Fibroblast of the conjunctiva (primary cell): ENCODE measurements at places on chromosomes 2 and 18.

DNA sequence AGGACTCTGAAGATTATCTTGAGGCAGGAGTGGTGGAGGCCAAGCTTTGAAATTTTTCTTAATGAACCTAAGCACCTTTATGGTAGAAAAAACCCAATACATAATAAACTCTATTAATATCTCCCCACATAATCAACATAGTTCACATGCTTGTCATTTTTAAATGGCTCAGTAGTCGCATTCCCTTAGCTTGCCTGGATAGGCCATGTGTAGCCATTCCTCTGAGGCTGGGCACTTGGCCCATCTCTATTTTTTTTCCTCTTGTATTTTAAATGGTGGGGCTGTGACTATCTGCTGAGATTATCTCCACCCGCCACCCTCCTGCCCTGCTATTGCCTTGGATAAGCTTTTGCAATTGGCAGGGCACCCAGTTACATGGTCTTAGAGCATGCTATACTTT is 143.1 kb downstream of the FHOD3 start:
- no peak for DNase-seq

DNA sequence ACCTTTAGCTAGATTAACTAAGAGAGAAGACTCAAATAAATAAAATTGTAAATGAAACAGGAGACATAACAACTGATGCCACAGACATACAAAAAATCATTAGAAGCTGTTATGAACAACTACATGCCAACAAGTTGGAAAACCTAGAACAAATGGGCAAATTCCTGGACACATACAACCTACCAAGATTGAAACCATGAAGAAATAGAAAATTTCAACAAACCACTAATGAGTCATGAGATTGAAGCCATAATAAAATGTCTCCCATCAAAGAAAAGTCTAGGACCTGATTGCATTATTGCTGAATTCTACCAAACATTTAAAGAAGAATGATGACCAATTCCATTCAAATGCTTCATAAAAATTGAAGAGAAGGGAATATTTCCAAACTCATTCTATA is 54.3 kb downstream of the ST3GAL5 start:
- no peak for DNase-seq

GRCh38 chr2:100242891-100243619 is 79.2 kb downstream of the LONRF2 start:
- DNase-seq = peak; percentile 35

GRCh38 chr18:48834413-48835031 is 116.2 kb downstream of the SMAD7 start:
- peak; percentile 66 for DNase-seq

- no peak for DNase-seq
Measured at GRCh38 chr2:116435648-116436047, 1378.8 kb upstream of the DDX18 start.

DNA sequence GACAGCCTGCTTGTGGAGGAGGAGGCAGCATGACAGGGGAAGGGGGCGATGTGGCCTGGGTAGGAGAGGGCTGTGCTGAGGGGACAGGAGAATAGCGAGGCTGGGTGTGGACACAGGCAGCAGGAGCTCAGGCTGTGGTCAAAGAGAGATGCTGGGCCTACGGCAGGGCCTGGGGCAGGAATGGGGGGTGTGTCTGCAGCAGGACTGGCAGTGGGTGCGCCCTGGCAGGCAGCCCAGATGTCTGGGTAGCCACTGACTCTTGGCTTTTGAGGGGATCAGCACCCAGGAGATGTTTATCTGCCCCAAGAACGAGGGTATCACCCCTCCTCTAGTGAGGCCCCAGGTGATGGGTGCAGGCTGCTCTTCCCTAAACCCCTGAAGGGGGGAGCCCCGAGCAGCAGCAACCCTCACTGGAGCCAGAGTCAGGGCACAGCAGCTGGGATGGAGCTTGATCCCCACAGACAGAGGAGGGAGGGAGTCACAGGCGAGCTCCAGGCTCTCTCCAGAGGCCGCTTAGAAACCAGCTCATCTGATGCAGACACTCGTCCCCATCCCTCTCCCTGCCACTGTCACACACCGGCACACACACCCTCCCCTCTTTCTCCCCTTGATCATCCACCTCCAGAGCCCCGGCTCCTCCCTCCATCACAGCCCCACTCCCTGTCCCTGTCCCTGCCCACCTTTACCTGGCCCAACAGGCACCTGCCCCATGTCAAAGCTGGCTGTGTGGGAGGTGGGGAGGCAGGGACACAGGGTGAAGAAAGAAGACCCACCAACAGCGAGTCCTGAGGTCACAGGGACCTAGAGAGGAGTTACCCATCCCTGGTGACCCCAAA is 29.8 kb upstream of the TNS1 start:
- DNase-seq = no peak

DNA sequence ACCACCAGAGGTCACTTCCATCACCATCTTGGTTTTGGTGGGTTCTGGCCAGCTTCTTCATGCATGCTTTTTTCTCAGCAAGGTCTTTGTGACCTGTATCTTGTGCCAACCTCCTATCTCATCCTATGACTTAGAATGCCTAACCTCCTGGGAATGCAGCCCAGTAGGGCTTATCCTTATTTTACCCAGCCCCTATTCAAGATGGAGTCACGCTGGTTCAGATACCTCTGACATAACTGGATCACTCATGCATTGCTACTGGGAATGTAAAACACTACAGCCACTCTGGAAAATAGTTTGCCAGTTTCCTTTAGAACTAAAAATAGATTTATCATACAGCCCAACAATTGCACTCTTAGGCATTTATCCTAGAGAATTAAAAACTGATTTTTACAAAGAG is 219.2 kb downstream of the IRS1 start:
- no peak for DNase-seq

DNA sequence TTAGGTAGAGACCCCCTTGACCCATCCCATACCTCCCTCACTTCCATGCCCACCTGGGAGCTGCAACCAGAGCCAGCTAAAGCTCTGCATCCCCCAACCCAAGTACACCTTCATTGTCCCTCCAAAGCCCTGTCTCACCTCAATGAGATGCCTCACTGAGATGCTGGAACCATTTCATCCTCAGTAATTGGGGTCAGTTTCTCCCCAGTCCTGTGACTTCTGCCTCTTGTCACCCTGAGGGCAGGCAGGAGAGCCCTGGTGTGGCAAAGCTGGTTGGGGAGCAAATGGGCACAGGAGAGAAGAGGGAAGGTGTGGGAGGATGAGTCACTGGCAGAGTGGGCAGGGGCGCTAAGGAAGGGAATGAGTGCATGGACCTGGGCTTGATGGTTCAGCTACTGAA is 27.9 kb upstream of the NT5DC4 start:
- DNase-seq = no peak

DNA sequence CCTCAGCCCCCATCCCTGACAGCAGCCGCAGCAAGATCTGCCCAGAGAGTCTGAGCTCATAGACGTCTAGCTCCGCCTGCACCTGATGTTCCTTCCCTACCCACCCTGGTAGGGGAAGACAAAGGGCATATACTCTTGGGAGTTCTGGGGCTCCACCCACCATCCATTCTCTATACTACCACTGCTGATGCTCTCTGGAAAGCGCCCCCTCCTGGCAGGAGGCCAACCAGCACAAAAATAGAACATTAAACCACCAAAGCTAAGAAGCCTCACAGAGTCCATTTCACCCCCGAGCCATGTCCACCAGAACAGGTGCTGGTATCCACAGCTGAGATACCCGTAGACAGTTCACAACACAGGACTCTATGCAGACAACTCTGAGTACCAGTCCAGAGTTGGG is 662.6 kb upstream of the FAM98A start:
- DNase-seq = no peak

DNA sequence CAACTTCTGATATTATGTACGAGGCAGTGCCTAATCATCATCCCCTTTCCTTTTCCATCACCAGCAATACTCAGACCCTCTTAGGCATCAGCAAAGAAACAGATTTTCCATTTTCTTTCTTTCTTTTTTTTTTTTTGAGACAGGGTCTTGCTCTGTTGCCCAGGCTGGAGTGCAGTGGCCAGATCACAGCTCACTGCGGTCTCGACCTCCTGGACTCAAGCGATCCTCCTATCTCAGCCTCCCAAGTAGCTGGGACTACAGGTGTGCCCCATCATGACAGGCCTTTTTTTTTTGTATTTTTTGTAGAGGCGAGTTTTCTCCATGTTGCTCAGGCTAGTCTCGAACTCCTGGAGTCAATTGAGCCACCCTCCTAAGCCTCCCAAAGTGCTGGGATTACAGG is 5.9 kb upstream of the OLA1 start:
- DNase-seq = no peak

DNA sequence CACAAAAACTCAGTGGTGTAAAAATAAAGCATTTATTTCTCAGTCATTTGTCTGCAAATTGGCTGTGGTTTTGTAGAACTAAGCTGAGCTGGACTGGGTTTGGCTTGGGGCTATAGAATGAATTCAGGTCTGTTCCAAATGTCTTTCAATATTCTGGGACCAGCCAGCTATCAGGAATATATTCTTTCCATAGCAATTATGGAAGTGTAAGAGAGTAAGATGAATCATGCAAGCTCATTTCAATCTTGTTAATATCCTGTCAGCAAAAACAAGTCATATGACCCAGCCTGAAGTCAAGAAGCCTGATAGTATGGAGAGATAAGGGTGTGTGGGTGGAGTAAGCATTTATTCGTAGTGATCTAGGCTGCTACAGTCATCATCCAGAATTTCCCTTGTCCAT is 481.0 kb upstream of the CDH2 start:
- no peak for DNase-seq

DNA sequence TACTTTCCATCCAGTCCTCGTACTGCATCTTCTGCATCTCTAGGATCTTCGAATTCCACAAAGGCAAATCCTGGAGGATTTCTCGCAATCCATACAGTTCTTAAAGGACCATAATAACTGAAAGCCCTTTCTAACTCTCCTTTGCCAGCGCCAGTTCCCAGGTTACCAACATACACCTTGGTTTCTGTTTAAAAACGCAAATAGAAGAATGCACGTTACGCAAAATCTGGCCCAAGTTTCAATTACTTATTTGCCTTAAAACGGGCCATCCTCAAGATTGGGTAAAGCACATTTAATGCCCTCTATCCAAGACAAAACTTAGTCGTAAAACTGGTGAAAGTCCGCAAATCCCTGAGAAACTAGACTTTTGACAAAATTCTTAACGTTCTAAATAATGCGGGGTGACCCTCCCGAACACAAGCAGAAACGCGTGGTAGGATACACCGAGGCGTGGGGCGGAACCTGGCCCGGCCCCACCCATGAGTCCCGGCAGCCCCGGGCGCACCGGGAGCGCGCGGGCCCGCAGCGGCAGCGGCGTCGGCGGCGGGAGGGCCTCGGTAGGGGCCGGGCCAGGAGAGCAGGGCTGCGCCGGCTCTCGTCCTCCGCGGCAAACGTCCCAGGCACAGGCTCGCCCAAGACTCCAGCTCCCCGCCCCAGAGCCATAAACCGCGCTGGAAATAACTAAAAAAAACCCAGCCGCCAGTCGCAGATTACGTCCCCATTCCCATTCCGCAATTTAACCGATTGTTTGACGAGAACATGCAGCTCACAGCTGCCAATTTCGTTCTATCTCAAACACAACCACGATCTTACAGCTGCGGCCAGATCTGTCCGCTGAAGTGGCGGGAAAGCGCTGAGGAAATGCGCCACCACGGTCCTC is 910 bp downstream of the SRSF7 start:
- no peak for DNase-seq

DNA sequence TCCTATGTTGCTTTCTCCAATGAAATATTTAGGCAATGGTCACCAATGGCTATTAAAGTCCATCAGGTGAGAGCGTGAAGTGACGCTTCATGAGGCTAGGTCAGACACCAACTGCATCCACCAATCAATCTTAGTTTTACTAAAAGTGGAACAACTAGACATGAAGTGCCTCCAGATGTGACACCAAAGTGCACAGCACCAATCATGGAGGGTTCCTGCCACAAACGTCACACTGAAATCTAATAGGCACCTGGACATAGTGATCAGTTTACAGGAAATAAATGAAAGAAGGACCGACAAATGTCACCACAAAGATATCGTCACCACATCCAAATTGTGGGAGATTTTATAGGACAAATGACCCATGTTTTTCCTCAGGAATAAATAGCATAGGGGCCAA is 70.5 kb downstream of the PSMG2 start:
- no peak for DNase-seq

- peak; percentile 86 for DNase-seq
Measured at GRCh38 chr2:117856415-117857210, 42.1 kb downstream of the DDX18 start.

DNA sequence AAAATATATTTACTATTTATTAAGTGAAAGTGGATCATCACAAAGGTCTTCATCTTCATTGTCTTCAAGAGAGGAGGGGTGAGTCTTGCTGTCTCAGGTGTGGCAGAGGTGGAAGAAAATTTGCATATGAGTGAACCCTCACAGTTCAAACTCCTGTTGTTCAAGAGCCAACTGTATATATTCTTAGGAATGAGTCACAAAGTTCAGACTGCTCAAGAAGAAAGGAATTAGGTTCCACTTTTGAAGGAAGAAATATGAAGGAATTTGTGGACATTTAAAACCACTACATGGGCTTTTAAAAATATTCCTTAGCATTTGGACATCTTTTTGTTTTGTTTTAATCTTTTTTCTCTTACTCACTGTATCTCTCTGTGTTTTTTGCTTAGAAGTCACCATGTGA is 212.6 kb downstream of the INSIG2 start:
- DNase-seq = no peak

DNA sequence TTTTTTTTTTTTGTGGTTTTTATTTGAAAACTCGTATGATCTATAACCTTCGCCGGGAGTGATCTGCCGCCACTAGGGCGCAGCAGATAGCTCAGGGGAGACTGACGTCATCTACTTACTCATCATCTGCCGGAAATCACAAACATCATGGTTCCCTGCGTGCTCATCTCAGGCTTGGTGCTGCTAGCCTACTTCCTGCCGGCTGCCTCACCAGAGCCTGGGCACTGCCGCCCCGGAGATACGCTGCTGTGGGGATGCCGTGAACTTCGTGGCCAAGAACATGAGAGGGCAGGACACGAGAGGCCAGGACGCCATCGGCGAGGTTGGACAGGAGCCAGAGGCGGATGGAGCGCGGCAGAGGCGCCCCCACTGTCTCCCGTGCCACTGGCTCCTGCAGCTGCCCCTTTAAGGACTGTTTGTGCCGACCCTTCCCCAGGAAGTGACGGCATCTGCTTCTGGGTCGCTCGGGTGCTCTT is 68.8 kb downstream of the DOK6 start:
- DNase-seq = no peak

DNA sequence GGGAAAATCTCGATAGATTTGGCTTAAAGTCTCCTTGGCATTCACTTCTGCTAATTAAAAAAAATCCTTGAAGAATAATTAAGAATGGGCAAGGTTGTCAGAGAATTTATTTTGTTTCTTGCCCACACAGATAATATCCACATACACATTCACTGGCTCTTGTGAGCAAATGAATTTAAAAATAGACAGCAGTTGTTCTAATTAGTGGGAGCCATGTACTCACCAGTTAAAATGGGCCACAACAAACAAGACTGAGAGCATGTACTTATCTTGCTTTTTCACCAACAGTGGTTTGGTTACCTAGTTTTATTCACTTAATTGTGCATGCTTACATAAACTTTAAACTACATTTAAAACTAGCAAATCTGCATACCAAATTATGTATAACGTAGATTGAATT is 53.5 kb downstream of the TMEM182 start:
- no peak for DNase-seq

GRCh38 chr2:156864325-156864724 is 393.2 kb upstream of the GALNT5 start:
- no peak for DNase-seq

- DNase-seq = no peak
Measured at GRCh38 chr2:237097326-237097910, 11.7 kb downstream of the COPS8 start.

- DNase-seq = no peak
Measured at GRCh38 chr2:133286326-133286922, 281.8 kb downstream of the NCKAP5 start.
